ENCODE measurements at places on chromosomes 5 and 9. TPM values are rescaled to one million over a fixed set of nuclear protein-coding genes. Genes with fewer than 3 reads are reported as not detected.

GRCh38 chr5:137015540-137016116, 483.5 kb downstream of the SPOCK1 start:
- no peak for DNase-seq

DNA sequence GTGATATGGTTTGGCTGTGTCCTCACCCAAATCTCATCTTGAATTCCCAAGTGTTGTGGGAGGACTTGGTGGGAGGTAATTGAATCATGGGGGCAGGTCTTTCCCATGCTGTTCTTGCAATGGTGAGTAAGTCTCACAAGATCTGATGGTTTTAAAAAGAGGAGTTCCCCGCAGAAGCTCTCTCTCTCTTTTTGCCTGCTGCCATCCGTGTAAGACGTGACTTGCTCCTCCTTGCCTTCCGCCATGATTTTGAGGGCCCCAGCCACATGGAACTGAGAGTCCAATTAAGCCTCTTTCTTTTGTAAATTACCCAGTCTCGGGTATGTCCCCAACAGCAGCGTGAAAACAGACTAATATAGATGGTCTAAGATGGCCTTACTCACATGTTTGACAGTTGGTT, 210.1 kb downstream of the FBXL17 start:
- no peak for DNase-seq

DNA sequence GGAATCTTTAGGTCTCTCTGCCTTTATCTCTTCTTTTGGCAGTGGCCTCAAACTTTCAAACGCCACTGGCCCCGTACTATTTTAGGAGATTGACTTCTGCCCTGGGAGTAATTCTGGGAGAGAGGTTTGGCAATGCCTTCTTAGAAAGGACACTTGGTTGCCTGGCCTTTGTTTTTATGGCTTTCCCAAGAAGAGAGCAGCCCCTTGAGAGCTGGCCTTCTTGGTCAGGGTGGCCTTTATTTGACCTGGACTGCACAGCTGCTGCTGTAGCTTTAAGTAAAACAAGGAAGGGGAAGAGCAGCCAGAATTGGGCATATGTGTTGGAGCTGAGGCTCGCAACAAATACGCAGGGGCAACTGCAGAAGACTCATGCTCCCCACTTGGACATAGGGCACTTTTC, 60.8 kb downstream of the PTPN3 start:
- DNase-seq = no peak

DNA sequence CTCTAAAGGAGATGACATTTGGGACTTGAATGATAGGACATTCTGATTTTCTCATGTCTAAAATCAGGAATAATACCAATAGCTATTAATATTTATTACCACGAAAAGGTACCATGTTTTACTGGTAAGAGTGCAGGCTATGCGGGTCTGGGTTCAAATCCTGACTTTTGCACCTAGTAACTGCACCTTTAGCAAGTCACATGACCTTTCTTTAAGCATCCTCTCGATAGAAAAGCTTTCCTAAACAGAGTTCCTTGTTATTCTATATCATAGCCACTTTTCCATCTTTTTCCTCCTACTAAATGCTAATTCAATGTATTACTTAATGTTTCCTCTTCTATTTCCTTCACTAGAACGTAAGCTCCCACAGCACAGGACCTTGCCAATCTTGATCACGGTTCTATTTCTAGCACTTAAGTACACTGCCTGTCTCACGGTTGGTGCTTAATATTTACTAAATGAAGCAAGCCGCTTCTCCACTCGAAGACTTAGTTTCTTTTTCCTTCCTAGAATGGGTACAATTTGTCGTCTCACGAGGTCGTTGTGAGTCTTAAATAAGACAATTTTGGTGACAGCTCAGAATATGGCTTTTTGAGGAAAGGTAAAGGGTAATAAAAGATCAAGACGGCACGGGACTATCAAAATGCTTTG, 816 bp downstream of the RBM18 start:
- DNase-seq = no peak

The TSPAN17 gene
- total RNA-seq = 32.7 TPM

The C9 gene
- 0.96 TPM for total RNA-seq

The UGCG gene
- total RNA-seq = 5.7 TPM

The CACNA1B gene
- not detected for total RNA-seq
